CD4-positive, CD25-positive, alpha-beta regulatory T cell (primary cell): ENCODE measurements at places on chromosomes 1 and 21.

- no peak for DNase-seq
These were observed at the start of gene GJB5 for GRCh38 chr1:34754964-34755637. TSS of gene GJB5 (plus strand) at chr1:34755047. CDS start at chr1:34757331, 2,284 bp downstream.

- DNase-seq: no peak
These were observed 97.9 kb downstream of the ERG start for GRCh38 chr21:38400195-38400919.

DNA sequence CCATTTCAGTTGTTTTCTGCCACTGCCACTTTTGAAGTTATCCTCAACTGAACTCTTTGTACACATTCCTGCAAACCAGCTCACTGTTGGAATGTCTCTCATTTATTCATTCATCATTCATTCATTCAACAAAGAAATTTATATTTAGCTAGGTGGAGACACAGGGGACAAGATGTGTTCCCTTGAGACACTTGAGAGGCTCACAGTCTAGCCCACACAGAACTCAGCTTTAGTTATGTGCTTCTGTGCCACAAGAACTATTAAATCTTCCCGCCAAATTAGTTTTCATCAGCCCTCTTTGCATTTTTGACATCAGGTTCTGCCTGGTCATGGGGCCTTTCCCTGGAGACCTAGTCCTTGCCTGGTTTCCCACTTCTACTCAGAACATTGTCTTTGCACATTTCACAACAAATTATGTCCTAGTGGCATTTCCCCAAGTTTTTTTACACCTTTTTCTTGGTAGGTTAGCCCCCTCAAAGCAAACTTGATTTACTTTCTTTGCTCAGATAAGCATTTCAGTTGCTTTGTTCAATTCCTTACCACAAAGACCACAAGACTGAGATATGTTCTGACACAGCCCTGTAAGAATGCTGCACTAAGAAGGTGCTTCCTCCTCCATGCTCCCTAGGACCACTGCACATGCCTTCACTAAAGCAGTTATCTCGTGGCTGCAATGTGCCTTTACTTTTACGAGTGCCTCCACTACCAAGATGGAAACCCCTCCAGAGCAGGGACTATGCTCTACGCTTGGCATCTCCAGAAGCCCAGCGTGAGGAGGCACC is 31.0 kb downstream of the ILDR2 start:
- no peak for DNase-seq

- DNase-seq: no peak
These were observed 30.2 kb downstream of the DBT start for GRCh38 chr1:100219457-100219856.

- no peak for DNase-seq
These were observed 38.0 kb upstream of the ZBTB18 start for GRCh38 chr1:244013100-244013499.

- DNase-seq: no peak
These were observed 26.2 kb downstream of the RHBDL2 start for GRCh38 chr1:38915352-38915948.

GRCh38 chr1:54018635-54019034 is 649 bp upstream of the LDLRAD1 start:
- no peak for DNase-seq

DNA sequence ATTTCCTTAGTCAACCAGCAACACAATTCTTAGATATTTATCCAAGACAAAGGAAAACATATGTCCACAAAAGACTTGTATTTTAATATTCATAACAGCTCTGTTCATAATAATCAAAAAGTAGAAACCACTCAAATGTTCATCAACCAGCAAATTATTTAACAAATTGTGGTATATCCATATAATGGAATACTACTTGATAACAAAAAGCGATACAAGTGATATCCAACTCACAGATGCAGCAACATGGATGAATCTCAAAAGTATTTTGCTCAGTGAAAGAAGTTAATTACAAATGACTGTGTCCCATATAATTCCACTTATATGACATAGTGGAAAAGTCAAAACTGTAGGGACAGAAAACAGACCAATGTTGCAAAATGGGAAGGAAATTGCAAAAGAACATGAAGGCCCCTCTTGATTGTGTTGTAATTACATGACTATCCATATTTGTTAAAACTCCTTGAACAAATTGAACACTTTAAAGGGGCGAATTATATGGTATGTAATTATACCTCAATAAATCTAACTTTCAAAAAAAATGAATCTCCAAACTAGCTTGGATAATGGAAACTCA is 116.9 kb downstream of the EDEM3 start:
- no peak for DNase-seq

DNA sequence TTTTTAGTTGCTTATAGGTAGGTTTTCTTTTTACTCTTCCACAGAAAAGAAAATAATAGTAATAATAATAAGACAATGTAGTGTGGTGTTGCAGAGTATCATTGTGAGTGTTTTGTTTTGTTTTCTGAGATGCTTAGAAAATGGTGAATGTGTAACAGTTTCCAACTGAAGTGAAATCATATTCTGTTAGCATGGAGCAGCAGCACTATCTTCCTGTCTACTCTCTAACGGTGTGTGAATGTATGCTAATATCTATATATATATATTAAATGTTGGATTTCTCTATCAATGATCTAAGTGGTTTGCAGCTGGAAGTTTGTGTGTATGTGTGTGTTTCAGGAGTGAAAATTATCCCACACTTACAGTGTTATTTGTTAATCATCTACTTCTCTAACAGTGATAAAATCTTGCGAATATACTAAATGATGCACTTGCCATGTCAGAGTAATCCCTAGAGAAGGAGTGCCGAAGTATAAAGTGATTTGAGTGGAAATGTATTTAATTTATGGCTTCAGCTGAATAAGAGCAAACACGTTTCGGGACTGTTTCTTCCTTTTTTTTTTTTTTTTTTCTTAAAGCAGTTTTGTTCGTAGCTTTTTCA is 377 bp downstream of the SAMD13 start:
- no peak for DNase-seq

- no peak for DNase-seq
These were observed 1490.8 kb downstream of the BRINP3 start for GRCh38 chr1:188986745-188987417.

DNA sequence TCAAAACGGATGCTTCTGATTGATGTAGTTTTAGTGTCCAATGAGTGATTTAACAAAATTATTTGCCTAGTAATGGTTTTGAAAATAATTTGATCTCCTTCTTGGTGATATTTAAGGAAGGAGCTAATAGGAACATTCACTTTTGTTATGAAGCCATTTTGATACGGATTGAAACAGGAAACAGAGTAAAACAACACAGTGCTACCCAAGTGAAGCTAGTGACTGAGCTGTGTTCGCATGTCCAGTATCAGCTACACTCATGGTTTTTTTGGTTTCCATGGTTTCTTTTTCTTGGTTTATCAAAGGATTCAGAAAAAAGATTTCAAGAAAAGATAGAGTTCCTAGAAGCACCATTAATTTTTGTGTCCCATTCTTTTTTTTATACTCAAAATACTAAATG is 40.1 kb upstream of the PLEKHO1 start:
- peak; percentile 70 for DNase-seq

- DNase-seq: no peak
These were observed 22.1 kb upstream of the CITED4 start for GRCh38 chr1:40884055-40884795.

DNA sequence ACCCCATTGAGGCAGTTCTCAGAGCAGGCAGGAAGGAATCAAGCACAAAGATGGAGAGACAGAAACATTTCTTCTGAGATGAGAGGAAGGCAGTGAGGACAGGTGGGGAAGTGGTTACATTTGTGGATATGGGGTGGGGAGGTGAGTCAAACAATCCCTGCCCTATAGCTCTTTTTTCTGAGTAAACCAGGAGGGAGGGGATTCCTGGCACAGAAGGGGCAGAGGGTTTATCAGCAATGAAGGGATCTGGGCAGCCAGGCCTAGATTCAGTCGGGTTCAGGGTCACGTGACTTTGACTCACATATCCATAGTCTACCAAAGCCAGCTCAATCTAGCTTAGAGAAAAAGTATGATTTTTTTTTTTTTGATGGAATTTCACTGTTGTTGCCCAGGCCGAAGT is 15.7 kb upstream of the PHC2 start:
- DNase-seq: no peak

DNA sequence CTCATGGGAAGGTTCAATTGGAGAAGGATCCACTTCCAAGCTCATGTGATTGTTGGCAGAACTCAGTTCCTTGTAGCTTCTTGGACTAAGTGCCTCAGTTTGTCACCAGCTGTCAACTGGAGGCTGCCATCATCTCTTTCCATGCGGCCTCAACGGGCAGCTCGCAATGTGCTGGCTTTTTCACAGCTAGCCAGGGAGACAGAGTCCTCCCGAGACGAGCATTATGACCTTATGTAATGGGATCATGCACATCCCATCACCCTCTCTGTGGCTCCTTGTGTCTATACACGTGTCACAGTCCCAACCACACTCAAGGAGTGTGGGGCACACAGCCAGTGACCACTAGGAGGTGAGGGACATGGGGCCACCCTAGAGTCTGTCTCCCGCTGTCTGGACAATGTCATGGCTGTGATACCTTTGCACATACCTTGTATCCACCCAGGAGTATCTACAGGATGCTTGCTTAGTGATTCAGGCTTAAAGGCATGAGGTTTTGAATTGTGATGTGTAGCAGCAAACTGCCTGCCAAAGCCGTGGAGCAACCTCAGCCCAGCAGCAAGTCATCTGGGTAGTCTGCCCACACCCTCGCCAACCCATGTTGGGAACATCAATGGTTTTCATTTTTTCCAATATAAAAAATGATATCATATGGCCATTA is 3.9 kb upstream of the KRTAP10-6 start:
- DNase-seq: no peak

- DNase-seq: no peak
These were observed 444.8 kb downstream of the PTPRC start for GRCh38 chr1:199083680-199084079.
